ENCODE measurements at places on chromosomes 6 and 20.

DNA sequence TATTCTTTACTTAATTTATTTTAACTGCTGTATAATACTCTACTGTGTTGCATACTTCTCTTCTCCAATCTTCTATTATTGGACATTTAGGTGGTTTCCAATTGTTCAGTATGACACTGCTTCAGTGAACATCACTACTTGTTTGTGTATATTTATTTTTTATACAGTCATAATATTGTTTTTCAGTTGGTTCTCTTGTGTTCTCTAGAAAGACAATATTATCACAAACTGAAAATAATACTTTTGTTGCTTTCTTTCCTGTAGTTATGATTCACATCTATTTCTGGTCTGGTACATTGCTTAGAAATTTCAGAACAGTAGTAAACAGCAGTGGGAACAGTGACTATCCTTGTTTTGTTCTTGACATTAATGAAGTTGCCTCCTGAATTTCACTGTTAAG is 62.8 kb upstream of the GTSF1L start:
- no peak for DNase-seq

DNA sequence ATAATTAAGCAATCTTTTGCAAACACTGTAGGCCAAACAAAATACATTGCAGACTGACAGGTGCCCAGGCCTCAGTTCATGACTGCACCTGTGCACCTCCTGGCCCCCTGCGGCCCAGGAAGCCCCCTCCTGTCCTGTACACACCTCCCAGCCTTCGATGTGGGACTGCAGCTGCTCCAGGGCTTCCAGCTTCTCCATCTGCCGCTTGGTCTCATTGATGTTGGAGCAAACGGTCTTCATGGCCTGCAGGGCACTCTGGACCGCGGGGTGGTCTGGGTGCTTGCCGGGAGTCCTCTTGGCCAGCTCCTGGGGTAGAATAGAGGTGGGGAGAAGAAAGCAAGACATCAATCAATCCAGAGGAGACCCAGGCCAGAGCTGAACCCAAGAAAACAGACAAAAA is 119.7 kb downstream of the PREX1 start:
- DNase-seq, result no peak

DNA sequence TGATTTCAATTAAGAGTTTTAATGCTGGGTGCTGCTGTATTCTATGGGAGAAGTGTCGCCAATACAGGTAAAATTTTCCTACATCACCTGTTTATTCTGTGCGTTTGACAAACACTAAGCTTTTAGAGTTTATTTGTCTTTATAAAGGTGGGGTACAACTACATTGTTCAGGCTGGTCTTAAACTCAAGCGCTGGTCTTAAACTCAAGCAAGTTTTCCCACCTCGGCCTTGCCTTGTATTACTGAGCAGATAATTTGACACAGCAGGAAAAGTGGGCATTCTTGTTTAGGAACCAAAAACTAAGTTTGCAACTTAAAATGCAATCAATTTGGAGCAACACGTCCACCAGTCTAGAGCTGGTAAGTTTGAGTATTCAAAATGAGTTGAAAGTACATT is 112.9 kb upstream of the BTN3A2 start:
- no peak for DNase-seq

DNA sequence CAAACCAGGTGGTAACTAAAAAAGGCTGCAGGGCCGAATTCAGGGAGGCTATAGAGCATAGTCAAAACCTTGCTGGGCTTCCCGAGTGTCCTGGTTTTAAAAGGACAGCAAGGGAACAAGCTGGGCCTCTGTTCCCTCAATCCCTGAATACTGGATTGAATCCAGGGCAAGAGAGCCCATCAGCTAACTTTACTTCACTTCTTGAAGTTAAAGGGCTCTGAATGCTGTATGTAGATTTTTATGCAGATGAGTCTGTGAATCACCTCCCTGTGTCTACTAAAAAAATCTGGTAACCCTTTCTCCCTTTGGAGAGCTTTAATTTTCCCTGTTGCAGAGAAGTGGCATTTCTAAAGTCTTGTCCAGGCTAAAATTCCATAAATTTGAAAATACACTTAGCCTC is 29.5 kb downstream of the LYRM4 start:
- DNase-seq, result no peak

DNA sequence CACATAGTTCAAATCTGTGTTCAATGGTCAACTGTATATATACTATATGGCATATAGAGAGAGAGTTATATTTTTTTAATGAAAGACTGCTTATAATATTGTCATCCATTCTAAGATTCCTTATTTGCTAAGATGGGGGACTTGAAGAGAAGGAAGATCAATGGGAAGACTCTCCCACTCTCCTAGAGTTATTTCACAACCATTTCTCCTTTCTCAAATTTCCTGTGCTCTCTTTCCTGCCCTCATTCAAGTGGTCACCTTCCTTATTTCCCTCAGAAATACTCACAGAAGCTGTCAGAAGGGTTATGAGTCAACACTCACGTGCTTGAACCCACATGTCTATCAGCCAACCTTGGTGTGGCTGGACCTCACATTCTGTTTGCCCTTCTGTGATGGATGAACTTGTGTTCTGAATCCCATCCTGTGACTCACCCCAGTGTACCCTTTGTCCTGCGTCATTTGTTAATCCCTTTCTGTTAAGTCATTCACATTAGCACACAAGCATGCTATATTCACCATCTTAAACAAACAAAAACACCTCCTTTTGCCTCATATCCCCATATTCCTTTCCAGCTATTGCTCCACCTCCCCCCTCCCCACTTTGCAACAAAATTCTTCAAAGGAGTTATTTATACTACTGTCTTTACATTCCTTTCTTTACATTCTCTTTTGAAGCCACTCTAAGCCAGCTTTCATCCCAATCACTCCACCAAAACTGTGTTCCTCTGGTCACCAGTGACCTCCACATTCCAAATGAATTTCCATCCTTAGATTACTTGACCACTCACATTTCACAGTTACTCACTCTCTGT is 279.3 kb upstream of the TCF21 start:
- DNase-seq, result no peak

- DNase-seq, result no peak
These were observed 53.6 kb upstream of the ZNF337 start for GRCh38 chr20:25750220-25750764.

- no peak for DNase-seq
These were observed 150.2 kb downstream of the FOXC1 start for GRCh38 chr6:1759870-1760269.

DNA sequence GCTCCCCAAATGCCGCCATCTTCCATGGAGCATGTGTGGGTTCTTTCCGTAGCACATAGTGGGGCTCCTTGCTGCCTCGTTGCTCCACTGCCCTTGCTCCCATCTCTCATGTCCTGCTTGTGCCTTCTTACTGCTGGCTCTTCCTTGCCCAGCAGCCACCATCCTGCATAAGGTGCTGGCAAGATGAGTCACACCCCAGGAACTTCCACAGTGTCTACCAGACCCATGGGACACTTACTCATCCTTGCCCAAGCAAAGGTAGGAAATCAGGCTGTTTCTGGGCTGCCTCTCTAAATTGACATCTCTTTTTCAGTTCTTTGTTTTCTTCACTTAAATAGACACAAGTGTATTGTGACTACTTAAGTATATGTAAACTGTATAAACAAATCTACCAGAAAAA is 39.4 kb upstream of the RGS17 start:
- DNase-seq, result no peak

- DNase-seq, result no peak
These were observed 2.3 kb downstream of the THBS2 start for GRCh38 chr6:169251371-169251802.

- no peak for DNase-seq
These were observed 183.3 kb downstream of the EDN1 start for GRCh38 chr6:12473494-12473893.

DNA sequence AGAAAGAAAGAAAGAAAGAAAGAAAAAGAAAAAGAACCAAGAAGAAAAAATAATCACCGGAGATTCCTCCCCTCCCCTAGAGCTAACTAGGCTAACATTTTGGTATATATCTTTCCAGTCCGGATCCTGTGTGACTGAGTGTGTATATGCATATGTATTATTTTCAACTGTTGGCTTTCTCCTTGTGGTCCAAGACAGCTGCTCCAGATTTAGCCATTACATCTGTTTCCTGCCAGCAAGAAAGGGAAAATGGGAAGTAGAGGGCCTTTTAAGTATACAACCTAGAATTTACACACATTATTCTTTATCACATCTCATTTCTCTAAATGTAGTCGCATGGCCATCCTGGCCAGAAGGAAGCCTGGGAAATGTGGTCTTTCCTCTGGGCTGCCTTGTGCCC is 15.2 kb downstream of the SLC52A3 start:
- no peak for DNase-seq

DNA sequence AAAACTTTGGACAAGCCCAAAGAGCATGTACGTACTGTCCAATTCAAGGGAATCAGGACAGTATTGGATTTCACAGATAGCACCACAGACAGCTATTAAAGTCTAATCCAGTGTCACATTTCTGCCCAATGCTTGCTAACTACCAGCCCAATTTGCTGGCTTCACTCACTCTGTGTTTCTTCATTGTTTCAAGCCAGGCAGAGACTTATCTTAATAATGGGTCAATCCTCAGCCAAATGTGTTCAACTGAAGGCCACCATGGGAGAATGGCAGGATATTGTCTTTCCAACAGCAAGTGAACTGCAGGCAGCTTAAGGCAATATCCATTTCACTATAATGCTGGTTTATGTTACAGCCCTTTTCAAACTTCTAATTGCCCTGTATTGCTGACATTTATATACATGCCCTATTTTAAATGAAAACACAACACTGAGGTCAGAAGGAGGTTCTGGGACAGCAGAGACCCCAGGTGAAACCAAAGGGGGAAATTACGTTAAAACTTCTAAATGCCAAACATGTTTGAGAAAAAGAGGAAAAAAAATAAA is 142.1 kb upstream of the RSPO3 start:
- DNase-seq, result no peak

Data from NCI-H774 (cell line).